ENCODE measurements at places on chromosomes 12 and 14. TPM values are rescaled to one million over a fixed set of nuclear protein-coding genes. Genes with fewer than 3 reads are reported as not detected.
A peak's percentile ranks its signal among the peaks of the same experiment; 100 is the strongest.

GRCh38 chr12:88242571-88242925 is 100.4 kb downstream of the TMTC3 start:
- H3K27me3 ChIP-seq = no peaks in the 10 kb centered on the region
- H3K4me1 ChIP-seq = no peaks in the 10 kb centered on the region
- H3K4me3 ChIP-seq = no peak overlapping the region
- DNase-seq = no peak
- H3K27ac ChIP-seq = no peak overlapping the region
- H3K36me3 ChIP-seq = no peaks in the 10 kb centered on the region

DNA sequence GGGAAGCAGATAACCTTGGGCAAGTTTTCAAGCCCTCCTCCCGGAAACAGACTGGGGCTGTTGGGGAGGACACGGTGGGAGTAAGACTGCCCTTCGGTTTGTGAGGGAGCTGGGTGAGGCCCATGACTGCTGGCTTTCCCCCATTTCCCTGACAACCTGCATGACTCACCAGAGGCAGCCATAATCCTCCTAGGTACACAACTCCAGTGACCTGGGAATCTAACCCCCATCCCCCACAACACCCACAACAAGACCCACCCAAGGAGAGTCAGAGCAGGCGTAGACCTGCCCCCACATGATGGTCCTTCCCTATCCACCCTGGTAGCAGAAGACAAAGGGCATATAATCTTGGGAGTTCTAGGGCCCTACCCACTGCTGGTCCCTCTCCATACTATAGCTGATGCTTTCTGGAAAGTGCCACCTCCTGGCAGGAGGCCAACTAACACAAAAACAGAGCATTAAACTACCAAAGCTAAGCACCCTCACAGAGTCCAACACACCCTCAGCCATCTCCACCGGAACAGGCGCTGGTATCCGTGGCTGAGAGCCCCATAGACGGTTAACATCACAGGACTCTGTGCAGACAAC is 14.8 kb downstream of the DDX24 start:
- DNase-seq = peak; percentile 65
- H3K36me3 ChIP-seq = peaks cover 18% of the 10 kb centered on the region
- no peaks in the 10 kb centered on the region for H3K27me3 ChIP-seq

- peak; percentile 85 for DNase-seq
- H3K27me3 ChIP-seq = no peaks in the 10 kb centered on the region
- peak overlapping the region; percentile 92 for H3K4me3 ChIP-seq
- H3K36me3 ChIP-seq = no peaks in the 10 kb centered on the region
These were observed 1.0 kb upstream of the CLIP1 start for GRCh38 chr12:122423258-122424165.

PRH1 gene
- 31.0 TPM for total RNA-seq

- no peaks in the 10 kb centered on the region for H3K27me3 ChIP-seq
- no peak overlapping the region for H3K27ac ChIP-seq
- no peak overlapping the region for H3K4me3 ChIP-seq
- H3K36me3 ChIP-seq = no peaks in the 10 kb centered on the region
- no peaks in the 10 kb centered on the region for H3K4me1 ChIP-seq
These were observed 192.2 kb downstream of the SYT1 start for GRCh38 chr12:79056775-79057174.

- H3K4me3 ChIP-seq = no peak overlapping the region
- H3K4me1 ChIP-seq = no peaks in the 10 kb centered on the region
- DNase-seq = no peak
- no peak overlapping the region for H3K27ac ChIP-seq
These were observed 98.4 kb downstream of the GTF2A1 start for GRCh38 chr14:81122326-81122725.

RNASE2 gene
- total RNA-seq = not detected

GRCh38 chr12:54352891-54353874 is 11.1 kb downstream of the GPR84 start:
- no peaks in the 10 kb centered on the region for H3K27me3 ChIP-seq
- peak overlapping the region; percentile 97 for H3K27ac ChIP-seq
- H3K4me1 ChIP-seq = peaks cover 45% of the 10 kb centered on the region

Measured in endodermal cell (in vitro differentiated cells).